ENCODE measurements at places on chromosomes 7 and 10.

- DNase-seq, result no peak
Observed at GRCh38 chr7:2723138-2723850, 35.3 kb downstream of the AMZ1 start.

- no peak for DNase-seq
Observed at GRCh38 chr7:100040575-100040974, 9.0 kb upstream of the ZSCAN21 start.

GRCh38 chr10:93462881-93463280 lies 19.3 kb downstream of the MYOF start:
- no peak for DNase-seq

- no peak for DNase-seq
Observed at GRCh38 chr7:158976468-158976848, 120.1 kb downstream of the DYNC2I1 start.

DNA sequence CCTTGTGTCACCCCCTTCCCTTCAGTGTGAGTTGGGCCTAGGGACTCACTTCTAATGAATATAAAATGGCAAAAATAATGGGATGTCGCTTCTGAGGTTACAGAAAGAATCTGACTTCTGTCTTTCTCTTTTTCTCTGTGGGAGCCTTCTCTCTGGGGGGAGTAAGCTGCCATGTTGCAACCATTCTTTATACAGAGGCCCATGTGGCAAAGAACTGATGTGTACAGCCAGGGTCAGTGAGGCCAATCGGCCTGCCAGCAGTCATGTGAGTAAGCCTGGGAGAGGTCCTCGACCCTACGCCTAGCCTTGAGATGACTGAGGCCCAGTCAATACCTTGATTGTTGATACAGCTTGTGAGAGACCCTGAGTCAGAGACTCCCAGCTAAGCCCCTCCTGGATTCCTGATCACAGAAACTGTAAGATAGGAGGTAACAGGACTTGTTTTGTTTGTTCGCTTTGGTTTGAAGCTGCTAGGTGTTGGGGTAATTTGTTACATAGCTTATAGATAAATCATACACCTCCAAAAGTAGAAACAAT lies 1.7 kb downstream of the TCAF1 start:
- no peak for DNase-seq

- DNase-seq, result no peak
Observed at GRCh38 chr10:78155722-78156121, 122.1 kb downstream of the RPS24 start.

GRCh38 chr7:105916603-105917002 lies 40.2 kb upstream of the ATXN7L1 start:
- no peak for DNase-seq
